ENCODE measurements at places on chromosomes 7 and 10. TPM values are rescaled to one million over a fixed set of nuclear protein-coding genes. Genes with fewer than 3 reads are reported as not detected.

The ADCY1 gene
- total RNA-seq, result 0.26 TPM

The TRIM73 gene
- total RNA-seq, result 1.3 TPM

The NPM3 gene
- total RNA-seq, result 57.5 TPM

The GAD2 gene
- not detected for total RNA-seq

The ADAP1 gene
- total RNA-seq, result 4.4 TPM

The ZNF92 gene
- total RNA-seq, result 2.5 TPM

Data from smooth muscle cell of the pulmonary artery (primary cell).